ENCODE measurements at places on chromosomes 1 and 21. TPM values are rescaled to one million over a fixed set of nuclear protein-coding genes. Genes with fewer than 3 reads are reported as not detected.

Gene MCOLN3
- total RNA-seq, result 3.4 TPM

Gene COQ8A
- 7.2 TPM for total RNA-seq

Gene PADI1
- not detected for total RNA-seq

Gene SV2A
- 5.8 TPM for total RNA-seq

Gene TSTD1
- total RNA-seq, result 12.3 TPM

Gene AGMAT
- 1.1 TPM for total RNA-seq

Gene OR14K1
- not detected for total RNA-seq

Gene FNDC10
- total RNA-seq, result 0.87 TPM

Gene GIPC2
- total RNA-seq, result 0.92 TPM

Gene FMO2
- 0.62 TPM for total RNA-seq

Gene CHIA
- not detected for total RNA-seq

Gene CR1L
- not detected for total RNA-seq

Gene WNT3A
- not detected for total RNA-seq

Gene ENSA
- total RNA-seq, result 112 TPM
